ENCODE measurements at places on chromosomes 7 and 10. TPM values are rescaled to one million over a fixed set of nuclear protein-coding genes. Genes with fewer than 3 reads are reported as not detected.

DNA sequence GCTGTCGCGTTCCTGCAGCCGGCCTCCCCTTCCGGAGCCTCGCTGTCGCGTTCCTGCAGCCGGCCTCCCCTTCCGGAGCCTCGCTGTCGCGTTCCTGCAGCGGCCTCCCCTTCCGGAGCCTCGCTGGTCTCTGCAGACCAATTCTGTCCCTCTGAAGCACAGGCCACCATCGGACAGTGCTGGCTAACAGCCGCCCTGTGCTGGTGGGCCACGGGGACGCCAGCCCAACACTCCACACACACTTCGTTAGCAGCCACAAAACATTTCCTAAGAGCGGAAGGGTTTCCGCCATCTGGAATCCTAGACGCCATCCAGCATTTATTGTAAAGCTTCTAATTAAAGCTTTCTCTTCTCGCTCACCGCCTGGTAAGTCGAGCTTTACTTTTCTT lies 11.2 kb downstream of the GPER1 start:
- DNase-seq: no peak

DNA sequence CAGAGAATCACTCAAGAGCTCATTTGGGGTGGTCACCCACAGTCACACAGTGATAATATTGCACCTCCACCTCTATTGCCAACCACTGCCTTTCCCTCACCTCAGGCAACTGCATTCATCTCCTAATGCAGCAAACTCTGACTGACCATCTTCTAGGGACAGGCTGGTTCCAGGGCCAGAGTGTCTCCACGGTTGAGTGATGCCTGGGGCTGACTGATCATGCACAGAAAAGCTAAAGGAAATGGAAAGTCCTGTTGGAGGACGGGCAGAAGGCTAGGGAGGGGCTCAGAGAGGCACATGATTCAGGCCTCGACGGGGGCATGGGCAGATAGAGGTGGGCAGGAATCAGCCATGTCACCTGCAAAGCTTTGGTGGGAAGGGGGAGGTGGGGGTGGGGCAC lies 127.1 kb upstream of the TNS3 start:
- DNase-seq: no peak

- DNase-seq: no peak
Measured at GRCh38 chr10:100904917-100905316, 7.8 kb upstream of the SLF2 start.

DNA sequence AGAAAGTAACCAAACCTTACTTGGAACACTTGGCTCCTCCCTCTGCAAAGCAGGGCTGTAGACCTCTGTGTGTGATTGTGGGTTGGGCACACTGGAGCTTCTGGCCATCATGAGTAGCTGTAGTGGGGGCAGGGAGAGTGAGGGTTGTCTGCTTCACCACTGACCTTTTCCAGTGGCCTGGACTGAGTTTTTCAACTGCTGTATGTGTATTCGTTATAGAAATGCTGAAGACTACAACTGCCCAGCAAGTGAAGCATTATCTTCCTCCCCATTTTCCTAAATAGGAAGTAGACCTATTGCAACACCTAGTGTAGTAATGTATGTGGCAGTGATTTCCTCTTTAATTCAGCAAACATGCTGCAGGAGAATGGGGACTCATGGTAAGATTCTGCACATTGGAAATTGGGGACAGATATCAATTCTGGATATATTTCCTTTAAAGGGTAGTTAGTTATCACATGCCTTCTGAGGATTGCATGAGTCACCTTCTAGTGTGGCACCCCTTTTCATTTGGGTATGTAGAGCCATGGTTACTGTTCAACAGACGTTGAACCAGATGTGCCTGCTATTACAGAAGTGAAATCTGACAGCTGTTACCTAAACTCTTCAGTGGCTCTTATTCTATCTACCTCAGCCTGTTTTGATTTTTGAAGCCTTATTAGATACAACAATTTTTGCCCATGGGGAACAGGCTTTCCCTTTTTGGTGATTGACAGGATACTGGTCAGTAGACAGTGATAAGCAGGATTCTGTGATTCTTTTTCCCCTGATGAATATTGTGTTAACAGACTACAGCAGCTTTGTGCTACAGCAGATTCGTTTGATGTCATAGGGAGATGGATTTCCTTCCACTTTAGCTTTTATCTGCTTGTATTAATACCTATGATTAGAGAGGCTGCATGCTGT lies 130.9 kb downstream of the SND1 start:
- no peak for DNase-seq

DNA sequence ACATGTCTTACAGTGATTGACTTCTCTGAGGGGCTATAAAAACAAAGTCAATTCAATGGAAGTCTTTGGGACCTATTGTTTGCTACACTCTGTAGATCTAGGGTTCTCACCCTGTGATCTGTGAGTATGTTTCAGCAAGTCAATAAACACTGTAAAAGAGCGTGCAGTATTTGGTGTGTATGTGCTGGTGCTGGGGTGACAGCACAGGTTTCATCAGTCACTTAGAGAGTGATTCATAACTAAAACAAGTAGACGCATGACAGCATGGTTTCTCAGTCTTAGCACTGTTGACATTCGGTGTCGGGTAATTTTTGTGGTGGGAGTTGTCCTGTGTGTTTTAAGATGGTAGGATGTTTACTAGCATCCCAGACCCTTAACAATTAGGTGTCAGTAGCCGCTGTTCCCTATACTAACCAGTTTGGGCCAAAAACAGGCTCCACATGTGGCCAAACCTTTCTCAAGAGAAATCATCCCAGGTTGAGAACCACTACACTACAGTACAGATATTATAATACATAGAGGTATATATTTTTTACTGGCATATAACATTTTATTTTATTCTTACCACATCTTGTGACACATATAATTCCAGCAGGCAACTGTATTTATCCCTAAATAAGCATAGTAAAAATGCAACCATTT lies 411.8 kb downstream of the ARL4A start:
- DNase-seq: no peak

DNA sequence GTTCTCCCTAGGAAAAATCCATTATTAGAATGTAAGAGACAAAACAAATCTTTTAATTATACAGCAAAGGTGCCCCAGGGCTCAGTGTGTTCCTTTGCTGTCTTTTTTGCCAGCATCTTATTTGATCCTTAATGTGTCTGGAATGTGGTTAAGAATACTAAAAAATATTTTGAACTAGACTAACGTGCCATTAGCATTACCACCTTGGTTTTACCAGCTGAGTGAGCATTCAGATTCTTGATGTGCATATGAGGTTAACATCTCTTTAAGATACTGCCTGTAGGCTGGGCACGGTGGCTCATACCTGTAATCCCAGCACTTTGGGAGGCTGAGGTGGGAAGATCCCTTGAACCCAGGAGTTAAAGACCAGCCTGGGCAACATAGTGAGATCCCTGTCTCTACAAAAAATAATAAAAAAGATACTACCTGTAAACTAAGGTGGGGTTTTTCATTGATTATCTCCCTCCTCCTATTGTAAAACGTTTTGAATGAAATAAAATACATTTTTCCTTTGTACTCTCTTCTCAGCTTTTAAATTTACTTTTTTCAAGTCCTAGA lies 96.6 kb downstream of the CCNY start:
- DNase-seq: no peak

DNA sequence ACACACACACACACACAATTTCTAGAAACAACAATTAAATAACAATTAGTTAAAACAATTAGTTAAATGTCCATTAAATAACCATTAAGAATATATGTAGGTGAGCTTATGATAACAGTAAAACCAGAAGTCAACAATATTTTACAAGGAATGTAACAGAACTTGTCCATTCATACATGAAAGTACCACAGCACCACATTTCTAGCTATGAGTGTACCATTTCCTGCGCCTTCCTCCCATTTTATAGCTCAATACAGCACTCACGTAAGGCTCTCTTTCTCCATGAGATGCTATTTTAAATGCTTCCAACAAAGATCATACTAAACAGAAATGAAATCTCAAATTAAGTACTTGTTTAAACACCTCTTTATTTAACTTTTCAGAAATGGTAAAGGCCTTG lies 367.3 kb upstream of the ZWINT start:
- DNase-seq: no peak

DNA sequence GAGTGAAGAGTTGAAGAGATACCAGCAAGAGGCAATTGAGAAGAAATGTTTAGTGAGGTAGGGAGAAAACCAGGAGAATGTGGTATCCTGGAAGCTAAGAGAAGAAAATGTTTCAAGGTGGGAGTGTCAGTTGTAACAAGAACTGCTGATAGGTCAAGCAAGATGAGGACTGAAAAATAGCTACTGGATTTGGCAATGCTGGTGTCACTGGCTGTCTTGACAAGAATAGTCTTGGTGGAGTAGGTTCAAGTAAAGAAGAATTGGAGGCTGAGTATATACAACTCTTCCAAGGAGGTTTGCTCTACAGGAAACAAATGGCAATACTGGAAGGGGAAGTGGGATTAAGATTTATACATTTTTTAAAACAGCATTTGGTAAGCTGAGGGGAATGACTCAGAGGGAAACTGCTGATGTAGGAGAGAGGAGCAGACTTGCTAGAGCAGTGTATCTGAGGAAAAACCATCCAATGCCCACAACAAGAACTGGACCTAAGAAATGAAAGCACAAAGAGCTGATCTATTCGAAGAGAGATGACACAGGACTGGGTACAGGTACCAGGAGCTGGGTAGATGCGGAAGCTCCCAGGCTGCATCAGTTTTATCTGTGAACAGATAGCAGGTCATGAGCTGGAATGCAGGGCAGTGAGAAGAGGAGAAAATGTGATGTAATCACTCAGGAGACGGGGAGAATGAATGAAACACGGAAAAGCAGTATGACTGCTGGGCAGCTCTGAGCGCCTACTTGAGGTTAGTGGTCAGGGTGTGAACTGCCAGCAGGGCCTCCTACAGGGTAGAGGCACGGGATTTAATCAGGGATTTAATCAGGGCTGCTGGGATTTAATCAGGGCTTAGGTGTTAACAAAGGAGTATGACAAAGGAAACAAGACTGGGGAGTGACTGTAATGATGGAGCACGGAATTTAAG lies 34.5 kb downstream of the FAM25A start:
- no peak for DNase-seq

DNA sequence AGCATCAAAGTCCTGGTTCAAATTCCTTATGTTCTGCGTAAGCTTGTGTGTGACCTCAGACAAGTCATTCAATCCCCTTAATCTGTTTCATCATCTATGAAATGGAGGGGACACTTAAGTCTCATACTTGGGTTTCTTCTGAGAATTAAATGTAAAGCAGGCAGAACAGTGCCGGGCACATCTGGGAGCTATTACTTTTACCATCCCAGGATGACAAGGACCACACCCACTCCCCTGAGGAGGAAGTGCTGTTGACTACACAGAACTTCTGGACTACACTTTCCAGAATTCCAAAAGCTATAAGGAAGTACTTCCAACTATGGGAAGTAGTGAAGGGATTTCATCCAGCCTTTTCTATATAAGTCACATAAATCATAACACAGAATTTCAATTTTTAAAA lies 294.9 kb downstream of the IPMK start:
- no peak for DNase-seq

- no peak for DNase-seq
Measured at GRCh38 chr10:76012716-76013327, 581.4 kb downstream of the LRMDA start.

DNA sequence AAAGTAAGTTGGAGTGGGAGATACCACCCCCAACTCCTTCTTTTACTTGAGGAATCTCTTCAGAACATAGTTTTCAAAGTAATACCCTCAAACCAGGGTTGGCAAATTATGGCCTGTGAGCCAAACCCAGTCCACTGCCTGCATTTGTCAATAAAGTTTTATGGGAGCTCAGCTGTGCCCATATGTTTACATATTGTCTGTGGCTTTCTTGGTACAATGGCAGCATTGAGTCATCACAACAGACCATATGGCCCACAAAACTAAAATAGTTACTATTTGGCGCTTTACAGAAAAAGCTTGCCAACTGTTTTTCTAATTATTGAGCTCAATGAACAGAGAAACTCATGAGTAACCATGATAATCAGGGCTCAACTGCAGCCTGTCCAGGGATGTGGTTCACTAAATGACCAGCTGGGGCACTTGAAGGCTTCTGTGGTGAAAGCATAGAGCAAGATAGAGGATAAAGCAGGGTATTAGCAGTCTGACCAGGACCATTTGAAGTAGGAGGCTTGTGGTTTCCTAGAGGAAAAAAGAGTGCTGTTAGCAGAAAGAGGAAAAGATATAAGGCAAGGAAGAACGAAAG lies 196.0 kb upstream of the GRB10 start:
- no peak for DNase-seq

GRCh38 chr7:771234-772004 lies 44.3 kb upstream of the PRKAR1B start:
- peak; percentile 90 for DNase-seq

GRCh38 chr10:97499561-97500296 lies 1.0 kb downstream of the UBTD1 start:
- peak; percentile 94 for DNase-seq

DNA sequence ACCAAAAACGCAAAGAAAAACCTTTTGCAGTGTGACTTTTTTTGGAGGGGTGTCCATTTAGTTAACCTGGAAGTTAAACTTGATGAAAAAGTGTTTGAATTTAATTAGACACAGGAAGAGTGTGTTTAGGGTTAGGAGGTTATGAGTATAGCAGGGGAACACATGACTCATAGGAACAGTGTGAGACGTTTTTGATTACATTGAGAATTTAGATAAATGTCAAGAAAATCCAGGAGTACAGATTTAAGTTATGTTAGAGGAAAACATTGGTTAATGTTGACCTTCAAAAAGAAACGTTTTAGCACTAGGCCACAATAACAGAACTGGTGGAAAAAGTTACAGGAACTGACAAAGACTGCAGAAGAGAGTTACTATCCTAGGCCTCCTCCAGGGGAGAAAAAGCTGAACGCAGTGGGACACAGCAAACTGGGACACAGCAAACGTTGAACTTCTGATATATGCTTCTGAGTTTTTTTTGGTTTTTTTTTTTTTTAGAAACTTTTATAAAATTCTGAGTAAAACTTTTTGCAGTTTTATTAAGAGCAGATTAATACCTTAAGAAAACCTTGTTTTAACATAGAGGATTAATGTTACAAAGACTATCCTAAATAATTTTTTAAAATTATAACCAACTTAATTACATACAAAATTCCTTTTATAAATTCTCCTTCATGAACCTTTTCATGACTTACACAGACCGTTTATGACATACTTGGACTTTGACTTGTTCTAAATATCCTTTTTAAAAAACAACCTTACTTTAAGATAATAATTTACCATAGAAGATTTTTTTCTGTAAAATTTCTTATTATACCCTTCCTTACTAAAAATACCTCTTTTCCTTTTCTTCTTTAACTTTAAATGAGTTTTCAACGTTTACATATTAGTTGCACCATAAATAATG lies 22.2 kb downstream of the LANCL2 start:
- DNase-seq: no peak

PLPP4 gene
- not detected for total RNA-seq

EPO gene
- not detected for total RNA-seq

STEAP4 gene
- 202 TPM for total RNA-seq

HEPACAM2 gene
- not detected for total RNA-seq

OR6B1 gene
- not detected for total RNA-seq

All from posterior vena cava (tissue), 2 donors.